Activated CD8-positive, alpha-beta memory T cell treated with anti-CD3 and anti-CD28 coated beads for 1 hour (primary cell): ENCODE measurements at places on chromosomes 1 and 21.

- DNase-seq: no peak
Observed at GRCh38 chr1:8363767-8364301, 45.9 kb downstream of the SLC45A1 start.

DNA sequence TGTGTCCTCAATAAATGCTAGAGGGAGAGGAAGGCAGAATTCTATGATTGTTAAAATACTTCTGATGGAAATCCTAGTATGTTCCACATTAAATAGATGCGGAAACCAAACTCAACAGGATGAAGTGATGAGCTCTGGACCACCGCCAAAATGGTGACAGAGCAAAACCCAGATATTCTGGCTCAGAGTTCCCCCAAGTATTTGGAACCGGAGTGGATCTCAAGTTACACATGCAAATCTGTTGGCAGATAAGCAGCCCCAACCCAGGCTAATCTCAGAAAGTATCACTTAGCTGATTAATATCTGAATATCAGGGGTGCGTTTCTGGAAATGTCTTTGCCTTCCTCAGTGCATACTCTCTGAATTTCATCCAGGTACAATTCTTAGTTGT is 17.4 kb upstream of the GRHL3 start:
- DNase-seq: no peak

- DNase-seq: no peak
Observed at GRCh38 chr1:181090641-181091126, 2.2 kb downstream of the IER5 start.

GRCh38 chr1:12772520-12772919 is 1.0 kb upstream of the PRAMEF12 start:
- DNase-seq: no peak

DNA sequence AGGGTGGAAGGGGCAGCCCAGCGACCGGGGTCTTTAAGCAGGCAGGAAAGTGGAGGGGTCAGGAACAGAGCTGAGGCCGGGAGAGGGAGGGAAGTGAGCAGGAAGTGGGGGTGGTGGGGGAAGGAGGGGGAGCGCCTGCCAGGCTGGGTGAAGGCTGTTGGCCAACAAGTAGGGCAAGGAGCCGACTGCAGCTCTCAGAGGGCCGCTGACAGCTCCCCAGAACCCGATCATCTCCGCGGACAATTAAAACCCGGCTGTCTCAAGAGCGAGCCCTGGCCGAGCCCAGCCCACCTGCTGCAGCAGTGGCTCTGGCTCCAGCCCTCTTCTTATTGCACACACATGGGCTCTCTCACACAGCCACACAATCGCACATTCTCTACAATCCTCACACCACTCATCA is 51.6 kb downstream of the GRIK3 start:
- no peak for DNase-seq
